ENCODE measurements at places on chromosomes 2 and 18. TPM values are rescaled to one million over a fixed set of nuclear protein-coding genes. Genes with fewer than 3 reads are reported as not detected.
A peak's percentile ranks its signal among the peaks of the same experiment; 100 is the strongest.

Gene ASXL3
- total RNA-seq, result 0.32 TPM

DNA sequence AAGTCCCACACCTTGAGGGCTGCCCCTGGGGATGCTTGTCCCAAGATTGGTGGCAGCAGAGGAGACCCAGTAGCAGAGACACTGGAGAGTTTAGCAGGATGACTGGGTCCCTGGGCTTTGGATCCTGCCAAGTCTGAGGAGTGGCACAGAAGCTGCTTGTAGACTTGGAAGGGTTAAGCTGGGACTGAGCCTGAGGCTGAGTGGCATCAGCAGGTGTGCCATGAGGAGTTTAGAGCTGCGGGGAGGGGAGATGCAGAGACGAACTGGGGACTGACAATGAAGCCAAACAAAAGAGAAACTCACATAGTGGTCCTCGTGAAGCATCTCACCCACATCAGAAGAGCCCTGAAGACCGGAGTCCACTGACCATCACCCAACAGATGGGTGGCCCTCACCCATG lies 329.7 kb upstream of the KLHL29 start:
- ATAC-seq, result no peak

GRCh38 chr18:3254725-3255124 lies 7.1 kb downstream of the MYL12A start:
- no peak for ATAC-seq

Gene MALL
- 248 TPM for total RNA-seq

DNA sequence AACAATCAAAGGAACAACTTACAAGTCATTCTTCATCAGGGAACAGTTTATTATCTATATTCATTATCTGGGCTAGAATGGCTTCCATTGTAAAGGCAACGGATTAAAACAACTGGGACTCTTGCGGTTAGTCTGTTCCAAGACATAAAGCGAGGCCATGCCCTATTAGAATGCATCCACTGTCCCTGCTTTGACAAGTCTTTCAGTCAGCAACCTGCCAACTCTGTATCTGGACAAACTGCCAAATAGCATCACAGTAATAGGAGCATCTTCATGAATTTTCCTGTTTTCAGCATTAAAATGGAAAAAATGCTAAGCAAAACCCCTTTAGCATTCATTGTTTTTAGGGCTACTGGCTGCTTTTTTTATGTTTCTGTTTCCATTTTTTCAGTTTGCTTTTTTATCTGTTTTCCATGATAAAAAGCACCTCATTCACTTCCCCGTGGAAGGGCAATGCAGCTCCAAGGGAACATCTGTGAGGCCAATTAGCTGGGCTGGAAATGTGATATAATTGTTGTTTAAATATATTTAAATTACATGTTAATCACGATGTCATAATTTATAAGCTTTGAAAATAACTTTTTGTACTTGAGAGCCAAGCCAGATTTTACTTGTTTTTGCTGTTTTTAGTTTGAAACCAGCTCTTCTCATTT lies 834.3 kb downstream of the CPS1 start:
- ATAC-seq, result no peak

DNA sequence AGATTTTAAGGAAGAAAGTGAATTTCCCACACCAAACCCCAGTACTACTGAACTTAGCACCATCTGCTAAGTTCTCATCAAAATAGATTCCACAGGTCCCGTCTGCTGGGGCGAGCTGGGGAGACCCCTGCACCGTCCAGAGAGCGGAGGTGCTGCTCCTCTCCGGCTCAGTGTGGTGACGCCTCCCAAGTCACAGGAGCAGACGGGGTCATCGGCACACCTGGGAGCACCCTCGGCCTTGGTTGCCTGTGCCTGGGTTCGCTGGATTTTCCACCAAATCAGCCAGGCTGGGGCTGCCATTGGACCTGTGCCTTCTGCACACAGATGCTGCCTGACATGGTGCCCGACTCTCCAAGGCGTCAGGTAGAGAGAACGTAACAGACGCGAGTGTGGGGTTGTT lies 141.3 kb downstream of the PXDN start:
- no peak for ATAC-seq

- ATAC-seq, result no peak
These were observed 354.9 kb upstream of the CDH20 start for GRCh38 chr18:60978338-60978737.

GRCh38 chr2:70525032-70525431 lies 28.6 kb downstream of the TGFA start:
- peak; percentile 80 for ATAC-seq

- ATAC-seq, result no peak
These were observed 13.8 kb upstream of the ZNF236 start for GRCh38 chr18:76808561-76808960.

- no peak for ATAC-seq
These were observed 1099.4 kb upstream of the PIK3C3 start for GRCh38 chr18:40855661-40856060.

Gene VAMP8
- 264 TPM for total RNA-seq

Gene RAB27B
- 35.3 TPM for total RNA-seq

GRCh38 chr2:28394331-28394877 lies 1.7 kb downstream of the FOSL2 start:
- no peak for ATAC-seq

GRCh38 chr2:73699437-73699836 lies 37.7 kb downstream of the TPRKB start:
- ATAC-seq, result no peak

Gene FAM161A
- 1.3 TPM for total RNA-seq

- peak; percentile 32 for ATAC-seq
These were observed 133.7 kb downstream of the COMMD1 start for GRCh38 chr2:62038975-62039771.

Gene HMSD
- 2.0 TPM for total RNA-seq

Gene KLHL41
- 0.40 TPM for total RNA-seq

GRCh38 chr18:55324166-55324565 lies 263.8 kb downstream of the TCF4 start:
- no peak for ATAC-seq

Gene YPEL5
- 56.4 TPM for total RNA-seq
